D721Med (cell line): ENCODE measurements at places on chromosomes 1 and 21.

DNA sequence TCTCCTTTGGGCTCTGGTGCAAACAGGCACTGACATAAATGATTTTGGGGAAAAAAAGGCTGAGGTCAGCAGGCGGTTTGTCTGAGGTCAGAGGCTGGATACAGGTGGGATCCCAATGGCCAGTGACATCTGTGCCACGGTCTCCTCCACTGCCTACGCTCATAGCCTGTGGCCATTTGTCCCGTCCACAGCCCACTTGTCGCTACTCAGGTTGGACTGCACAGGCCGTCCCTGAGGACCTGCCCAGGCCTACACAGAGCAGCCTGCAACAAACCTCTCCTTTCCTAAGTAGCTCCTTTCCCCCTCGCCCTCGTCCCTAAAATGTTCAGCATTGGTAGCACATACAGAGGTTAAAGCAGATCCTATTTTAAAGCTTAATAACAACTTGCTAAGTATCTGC is 150.7 kb downstream of the ZBTB18 start:
- DNase-seq: no peak

GRCh38 chr1:162366671-162367070 is 10.0 kb downstream of the SPATA46 start:
- no peak for DNase-seq

- DNase-seq: no peak
Observed at GRCh38 chr21:16708101-16708835, 804.6 kb upstream of the CXADR start.

DNA sequence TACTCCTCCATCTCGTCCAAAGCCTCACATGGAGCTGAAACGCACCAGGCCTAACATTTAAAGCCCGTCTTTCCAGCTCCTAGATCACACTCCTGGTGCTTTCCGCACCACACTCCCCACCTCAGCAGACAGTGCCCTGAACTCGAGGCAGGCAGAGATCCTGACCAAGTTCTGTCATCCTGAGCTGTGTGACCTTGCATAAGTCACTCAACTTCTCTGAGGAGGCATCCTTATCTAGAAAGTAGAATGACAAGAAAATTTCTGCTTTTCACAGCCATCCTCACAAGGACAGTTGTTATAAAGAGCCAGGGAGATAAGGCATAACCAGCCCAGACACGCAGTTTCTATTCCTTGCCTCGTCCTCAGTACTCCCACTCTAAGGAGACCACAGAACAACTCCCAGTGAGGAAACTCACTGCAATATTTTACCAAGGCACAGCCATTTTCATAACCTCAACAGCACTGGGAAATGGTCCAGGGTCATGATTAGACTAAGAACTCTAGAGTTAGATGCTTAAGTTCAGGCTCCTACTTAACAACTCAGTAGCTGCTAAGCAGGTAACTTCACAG is 3.1 kb downstream of the LRP8 start:
- DNase-seq: no peak

DNA sequence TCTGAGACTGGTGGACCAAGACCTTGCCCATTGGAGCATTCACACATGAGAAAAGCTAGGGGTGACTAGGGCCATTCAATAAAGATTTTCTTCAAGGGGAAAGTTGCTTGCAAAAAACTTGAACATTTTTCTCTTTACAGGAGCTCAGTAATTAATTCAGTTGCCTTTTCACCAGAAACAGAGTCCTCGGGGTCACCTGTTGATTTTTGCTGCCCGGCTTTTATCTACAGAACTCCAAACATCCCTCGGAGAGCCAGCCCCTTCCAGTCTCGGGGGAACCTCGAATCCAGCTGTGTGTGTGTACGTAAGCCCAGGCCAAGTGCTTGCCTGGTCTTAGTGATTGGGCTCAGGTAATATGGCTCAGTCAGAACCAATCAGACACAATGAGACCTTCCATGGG is 47.5 kb downstream of the PCNX2 start:
- no peak for DNase-seq

- DNase-seq: no peak
Observed at GRCh38 chr1:214281720-214282629, 1.0 kb downstream of the SMYD2 start.

DNA sequence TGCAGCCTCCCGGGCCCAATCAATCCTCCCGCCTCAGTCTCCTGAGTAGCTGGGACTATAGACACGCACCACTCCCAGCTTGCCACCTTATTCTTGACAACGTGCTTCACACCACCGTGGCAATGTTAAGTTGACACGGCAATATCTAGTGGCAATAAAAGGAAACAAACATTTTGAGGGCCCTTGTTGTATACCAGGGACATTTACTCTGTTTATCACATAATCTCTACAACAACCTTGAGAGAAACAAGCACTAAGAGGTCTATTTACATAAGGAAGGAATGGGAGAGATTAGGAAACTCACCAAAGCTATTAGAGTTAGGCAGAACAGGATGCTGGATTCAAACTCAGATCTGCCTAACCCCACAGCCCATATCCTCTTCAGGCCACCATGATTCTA is 3.1 kb downstream of the KLHDC8A start:
- no peak for DNase-seq

- DNase-seq: no peak
Observed at GRCh38 chr21:38148046-38148445, 108.7 kb upstream of the KCNJ15 start.

DNA sequence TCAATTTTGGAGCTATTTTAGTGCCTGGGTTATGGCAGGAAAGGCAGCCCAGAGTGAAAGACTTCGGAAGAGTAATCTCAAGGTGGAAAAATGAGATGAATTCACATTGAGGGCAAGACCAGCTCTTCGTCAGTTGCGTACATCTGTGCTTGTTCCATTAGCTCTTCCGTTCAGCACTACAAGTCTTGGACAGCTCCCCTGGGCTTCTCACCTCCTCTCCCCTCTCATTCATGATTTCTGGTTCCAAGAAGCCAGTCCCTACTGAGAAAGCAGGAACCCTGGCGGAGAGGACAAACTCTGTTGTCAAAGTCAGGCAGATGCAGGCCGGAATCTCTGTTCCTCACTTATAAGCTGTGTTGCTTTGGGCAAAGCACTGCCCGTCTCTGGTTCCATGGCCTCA is 76.5 kb downstream of the ACTL8 start:
- DNase-seq: no peak

GRCh38 chr1:167923324-167924056 is 9.6 kb upstream of the ADCY10 start:
- DNase-seq: no peak

DNA sequence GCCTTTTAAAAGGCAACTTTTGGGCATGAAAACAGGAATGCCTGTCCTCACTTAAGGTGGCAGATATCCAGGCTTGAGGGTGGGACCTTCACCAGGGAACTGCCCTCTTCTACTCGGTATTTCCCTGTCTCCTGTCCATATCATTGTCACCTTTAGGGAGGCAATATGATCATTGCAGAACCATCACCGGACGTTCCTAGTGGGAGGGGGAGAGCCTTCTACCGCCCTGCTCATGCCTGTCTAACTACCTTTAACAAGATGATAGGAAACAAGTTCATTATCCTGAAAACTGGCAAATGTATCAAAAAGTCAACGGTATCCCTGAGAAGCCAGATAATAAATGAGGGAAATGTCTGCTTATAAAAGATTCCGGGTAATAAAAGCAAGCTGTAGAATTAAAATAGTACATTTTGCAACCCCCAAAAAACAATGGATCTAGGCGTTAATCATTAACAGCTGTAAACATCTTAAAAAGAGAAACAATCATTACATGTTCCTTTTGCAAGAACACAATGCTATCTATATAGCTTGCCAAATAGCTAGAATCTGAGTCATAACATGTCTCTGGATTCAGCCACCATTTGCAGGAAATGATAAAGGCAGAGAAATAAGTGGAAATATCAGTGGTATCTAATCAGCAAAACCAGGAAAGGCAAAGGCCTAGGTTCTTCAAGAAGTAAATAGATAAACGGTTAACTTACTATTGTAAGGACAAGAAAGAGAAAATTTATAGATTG is 852.9 kb upstream of the ADGRL4 start:
- no peak for DNase-seq

DNA sequence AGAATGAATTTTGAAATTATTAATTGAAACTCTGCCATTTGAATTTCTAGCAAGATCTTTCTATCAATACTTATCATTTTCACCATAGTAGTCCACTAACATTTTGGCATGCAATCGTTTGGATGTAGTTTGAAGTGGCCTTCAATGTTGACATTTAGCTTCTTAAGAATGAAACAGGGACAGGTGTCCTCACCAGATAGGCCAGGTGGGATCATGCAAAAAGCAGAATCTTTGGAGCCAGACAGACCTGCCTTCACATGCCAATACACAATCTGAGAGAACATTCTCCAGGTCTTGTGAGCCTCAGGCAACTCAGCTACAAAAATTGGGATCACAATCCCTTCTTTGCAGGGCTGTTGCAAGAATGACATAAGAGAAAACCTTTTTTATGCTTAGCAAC is 18.3 kb upstream of the HSPA13 start:
- DNase-seq: no peak

- DNase-seq: no peak
Observed at GRCh38 chr21:38956856-38957571, 151.3 kb downstream of the ETS2 start.

GRCh38 chr1:110208916-110209645 is 1.0 kb upstream of the KCNC4 start:
- no peak for DNase-seq

DNA sequence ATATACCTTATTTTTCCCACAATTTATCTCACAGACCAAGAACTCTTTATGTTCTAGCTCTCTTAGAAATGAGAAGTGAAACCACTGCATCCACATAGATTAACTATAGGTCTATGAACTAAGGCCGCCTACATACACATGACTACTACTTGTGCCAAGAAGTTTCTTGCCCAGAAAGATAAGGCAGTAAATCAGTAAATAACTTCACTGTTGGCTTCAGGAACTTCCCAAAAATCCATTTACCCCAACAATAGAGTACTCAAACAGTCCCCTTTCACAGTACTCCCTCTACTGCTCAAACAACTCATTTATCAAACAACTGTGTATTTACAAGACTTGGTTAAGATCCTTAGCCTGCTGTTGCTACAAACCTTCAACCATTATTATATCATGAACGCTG is 96.5 kb downstream of the NME7 start:
- DNase-seq: no peak

DNA sequence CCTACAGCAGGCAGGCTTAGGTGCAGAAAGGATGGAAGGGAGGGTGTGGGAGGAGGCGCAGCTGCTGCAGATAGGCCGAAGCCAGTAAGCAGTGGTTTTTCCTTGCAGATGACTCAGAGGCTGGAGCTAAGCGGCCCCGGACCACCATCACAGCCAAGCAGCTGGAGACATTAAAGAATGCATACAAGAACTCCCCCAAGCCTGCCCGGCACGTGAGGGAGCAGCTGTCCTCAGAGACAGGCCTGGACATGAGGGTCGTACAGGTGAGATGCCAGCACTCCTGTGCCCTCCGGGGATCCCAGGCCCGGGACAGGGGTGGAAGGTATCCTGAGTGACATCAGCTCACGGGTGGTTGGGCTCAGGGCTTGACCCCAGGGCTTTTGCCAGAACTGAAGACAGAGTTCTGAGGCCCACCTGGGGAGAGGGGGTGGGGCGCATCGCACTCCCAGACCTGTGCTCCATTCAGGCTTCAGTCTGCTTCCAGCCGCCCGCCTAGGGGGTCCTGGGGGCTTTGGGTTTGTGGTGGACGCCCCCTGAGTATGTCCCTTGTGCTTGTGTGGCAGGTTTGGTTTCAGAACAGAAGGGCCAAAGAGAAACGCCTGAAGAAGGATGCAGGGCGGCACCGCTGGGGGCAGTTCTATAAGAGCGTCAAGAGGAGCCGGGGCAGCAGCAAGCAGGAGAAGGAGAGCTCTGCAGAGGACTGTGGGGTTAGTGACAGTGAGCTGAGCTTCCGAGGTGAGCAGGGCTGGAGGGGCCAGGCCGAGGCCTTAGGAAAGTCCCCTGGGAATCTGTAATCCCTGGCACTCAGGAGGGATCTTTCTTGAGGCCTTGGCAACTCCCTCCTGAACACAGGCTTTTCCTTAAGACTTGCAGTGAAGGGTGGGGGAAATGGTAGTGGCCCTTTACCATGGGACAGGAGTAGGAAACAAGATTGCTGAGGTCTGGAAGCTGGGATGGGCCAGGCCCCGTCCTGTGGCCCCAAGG is 41.5 kb downstream of the LHX4 start:
- peak; percentile 84 for DNase-seq

- DNase-seq: no peak
Observed at GRCh38 chr1:214917081-214917635, 165.4 kb upstream of the KCNK2 start.

GRCh38 chr1:25831569-25832196 is 11.9 kb downstream of the MTFR1L start:
- DNase-seq: no peak

DNA sequence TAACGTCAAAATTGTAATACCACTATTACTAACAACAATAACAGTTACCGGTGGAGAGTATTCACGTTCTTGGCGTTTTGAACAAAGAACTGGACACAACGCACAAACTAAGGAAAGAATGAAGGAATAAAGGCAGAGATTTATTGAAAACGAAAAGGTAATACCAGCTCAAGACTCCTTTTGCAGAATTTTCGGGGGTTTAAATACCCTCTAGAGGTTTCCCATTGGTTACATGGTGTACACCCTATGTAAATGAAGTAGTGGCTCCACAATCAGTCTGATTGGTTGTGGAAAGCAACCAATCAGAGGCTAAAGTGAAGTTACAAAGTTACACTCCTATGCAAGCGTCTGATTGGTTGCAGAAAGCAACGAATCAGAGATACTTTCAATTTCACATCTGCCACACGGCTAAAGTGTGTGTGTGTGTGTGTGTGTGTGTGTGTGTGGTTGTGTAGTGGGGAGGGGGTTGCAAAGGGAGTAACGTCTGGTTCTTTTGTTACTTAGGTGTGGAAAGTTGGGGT is 1.1 kb upstream of the GTF2B start:
- DNase-seq: no peak

DNA sequence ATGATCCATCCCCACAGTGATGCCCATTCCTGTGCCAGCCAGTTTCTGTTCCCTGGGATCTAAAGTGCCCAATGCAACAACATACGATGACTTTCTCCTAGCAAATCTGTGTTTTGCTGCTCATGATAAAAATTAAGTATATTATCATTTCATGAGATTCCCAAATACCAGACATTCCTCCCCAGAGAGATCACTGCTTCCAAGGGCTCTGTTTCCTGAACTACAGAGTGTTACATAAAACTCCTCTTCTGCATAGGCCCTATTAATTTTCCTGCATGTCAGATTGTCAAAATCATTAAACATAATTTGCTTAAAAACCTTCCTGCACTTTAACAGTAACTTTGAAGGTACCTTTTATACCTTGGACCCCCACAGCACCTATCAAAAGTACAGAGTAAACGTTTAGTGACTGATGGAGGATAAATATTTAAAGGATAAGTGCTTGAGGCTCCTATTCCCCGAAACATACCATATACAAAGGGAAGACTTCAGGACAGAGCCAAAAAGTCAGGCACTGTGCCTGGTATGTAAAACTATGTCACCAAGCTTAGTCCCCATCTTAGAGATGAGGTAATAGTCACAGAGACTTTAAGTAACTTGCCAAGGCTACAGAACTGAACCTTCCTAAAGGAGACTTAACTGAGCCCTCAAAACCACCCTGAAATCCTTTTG is 50.2 kb downstream of the SLC25A24 start:
- DNase-seq: no peak

DNA sequence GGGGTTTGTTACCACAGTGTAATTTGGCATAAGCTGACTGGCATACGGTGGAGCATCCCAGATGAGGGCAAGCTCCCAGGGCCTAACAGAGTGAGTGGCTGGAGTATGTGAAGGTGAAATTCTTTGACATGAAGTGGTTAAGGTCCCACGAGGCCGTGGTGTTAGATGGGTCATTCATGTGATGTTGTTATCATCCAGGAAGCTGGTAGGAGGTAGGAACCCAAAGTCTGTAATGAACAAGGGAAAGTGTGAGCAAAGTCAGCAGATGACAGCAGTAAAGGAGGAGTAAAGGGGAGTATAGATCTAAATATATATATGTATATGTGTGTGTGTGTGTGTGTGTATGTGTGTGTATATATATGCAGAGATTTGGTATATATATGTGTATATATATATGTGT is 47.6 kb downstream of the MDM4 start:
- DNase-seq: no peak
